Skeletal muscle cell (primary cell): ENCODE measurements at places on chromosomes 3 and 15.

DNA sequence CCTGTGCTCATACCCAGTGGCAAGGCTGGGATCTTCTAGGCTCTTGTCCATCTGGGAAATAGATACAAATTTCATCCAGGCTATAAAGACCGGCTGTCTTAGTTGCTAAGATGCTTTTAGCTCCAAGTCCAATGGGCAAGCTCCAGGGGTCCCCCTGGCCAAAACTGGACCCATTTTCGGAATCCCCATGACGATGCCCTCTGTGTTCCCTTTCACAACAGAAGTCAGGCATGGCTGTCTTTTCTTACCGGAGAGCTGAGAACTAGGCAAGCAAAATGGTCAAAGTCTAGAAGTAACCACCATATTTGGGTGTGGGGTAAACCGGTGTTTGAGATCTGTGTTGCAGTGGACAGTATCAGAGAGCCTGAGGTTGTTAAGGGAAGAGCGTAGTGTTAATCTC lies 1.0 kb downstream of the GLYCTK start:
- DNase-seq, result no peak

DNA sequence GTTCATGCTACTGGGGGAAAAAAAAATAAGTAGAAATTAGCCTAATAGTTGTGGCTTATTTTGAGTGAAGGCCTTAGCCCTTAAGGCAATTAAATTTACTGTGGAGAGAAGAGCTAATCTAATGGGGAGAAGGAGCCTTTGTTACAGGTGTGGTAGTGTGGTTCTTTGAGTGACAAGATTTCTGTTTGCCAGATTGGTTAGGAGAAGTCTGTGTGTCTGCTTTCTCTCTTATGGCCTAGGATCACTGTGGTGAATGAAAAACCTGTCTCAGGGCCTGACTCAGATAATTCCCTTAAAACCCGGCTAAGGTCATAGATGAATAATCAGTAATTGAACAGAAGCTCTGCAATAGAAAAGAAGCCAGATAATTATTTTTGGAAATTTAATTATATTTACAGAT lies 27.0 kb downstream of the OPA1 start:
- DNase-seq, result no peak

DNA sequence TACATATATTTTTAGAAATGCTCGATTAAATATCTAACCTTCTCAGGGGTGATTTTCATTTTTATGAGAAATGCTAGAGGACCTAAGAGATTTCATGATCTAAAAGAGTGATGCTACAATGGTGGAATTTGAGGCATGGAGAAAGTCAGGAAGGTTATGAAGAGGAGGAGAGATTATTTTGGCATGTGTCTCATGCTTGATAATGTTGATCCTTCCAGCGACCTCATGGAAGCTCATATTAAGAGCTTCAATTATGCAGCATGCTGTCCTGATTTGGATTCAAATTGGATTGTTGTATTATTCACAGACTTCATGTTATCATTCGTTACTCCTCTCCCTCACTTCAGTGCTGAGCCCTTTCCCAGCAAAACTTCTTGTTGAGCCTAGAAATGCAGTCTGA lies 112.5 kb downstream of the RAP2B start:
- DNase-seq, result no peak

GRCh38 chr15:40985541-40986330 lies 32.5 kb downstream of the CHAC1 start:
- DNase-seq, result no peak
